ENCODE measurements at places on chromosomes 16 and 17.
A peak's percentile ranks its signal among the peaks of the same experiment; 100 is the strongest.

GRCh38 chr17:29495011-29495410 lies 71.8 kb downstream of the ABHD15 start:
- DNase-seq: no peak

- DNase-seq: no peak
Observed at GRCh38 chr16:53583401-53583800, 80.4 kb upstream of the AKTIP start.

GRCh38 chr16:50830698-50831097 lies 88.8 kb downstream of the CYLD start:
- no peak for DNase-seq

DNA sequence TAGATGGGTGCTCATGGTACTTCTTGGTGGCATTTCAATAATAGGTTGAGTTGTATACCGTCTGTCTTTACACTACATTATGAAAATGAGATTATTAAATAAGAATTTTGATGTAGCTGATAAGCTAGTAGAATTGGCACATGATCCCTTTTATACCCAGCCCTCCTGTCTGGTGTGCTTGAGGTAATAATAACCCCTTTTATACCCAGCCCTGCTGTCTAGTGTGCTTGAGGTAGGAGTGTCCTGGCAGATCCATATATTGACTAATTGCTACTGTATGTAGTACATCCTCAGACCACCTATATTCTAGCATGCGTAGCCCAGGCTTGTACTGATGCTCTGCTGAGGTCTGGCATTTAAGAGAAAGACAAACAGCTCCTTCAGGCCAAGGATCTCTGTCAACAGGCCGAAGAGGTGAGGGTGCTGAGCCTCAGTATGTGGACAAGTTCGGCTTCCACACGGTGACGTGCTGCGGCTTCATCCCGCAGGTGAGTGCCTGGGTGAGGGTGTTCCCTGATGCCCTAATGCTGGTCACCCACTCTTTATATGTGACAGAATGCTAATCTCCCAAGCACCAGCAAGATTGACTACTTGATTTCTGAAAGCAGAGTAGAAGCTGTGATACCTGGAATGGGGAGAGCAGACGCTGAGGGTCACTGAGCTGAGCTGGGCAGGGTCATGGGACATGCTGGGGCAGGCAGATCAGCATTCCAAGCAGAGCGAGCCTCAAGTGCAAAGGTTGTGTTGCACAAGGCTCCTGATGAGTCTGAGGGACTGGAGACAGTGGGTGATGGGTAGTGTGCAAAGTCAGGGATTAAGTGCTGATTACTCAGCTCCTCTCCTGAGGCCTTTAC lies 5.7 kb downstream of the FN3K start:
- DNase-seq: no peak

DNA sequence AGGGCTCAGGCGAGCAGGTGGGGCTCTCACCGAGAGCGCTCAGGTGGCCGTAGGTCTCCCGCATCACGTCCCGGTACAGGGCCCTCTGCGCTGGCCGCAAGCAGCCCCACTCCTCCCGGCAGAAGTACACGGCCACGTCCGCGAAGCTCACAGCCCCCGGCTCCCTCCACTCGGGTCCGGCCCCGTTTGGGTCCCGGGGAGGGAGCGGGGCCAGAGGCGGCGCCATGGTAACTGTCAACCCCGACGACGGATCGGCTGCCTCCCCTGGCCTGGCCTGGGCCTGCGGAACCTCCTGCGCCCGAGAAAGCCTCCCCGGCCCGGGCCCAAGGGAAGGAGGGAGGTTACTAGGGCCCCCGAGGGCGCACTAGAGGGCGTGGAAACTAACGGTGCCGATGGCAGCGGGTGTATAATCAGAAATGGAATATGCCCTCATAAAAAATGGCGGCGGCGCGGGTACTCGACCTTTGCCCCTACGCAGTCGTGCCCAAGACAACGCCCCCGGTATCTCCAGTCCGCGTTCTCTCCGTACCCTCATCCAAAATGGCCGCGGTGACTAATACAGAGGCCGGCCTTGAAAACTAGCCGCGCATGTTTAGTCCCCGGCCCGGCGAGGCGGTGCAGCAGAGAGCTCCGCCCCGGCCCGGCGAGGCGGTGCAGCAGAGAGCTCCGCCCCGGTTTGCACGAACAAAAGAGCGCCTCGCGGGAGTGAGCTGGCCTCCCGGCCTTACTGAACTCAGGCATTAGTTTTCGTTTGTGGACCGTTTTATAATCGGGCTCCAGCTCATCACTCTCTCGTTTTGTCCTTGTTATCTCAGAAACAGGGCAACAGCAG lies at the start of gene ZNF764:
TSS of gene ZNF764 (minus strand) at position 418 of the 832 bp plus-strand sequence. CDS start at position 226, 192 bp downstream.
- DNase-seq: peak; percentile 97

GRCh38 chr17:45234641-45235415 lies 13.1 kb downstream of the FMNL1 start:
- peak; percentile 20 for DNase-seq

DNA sequence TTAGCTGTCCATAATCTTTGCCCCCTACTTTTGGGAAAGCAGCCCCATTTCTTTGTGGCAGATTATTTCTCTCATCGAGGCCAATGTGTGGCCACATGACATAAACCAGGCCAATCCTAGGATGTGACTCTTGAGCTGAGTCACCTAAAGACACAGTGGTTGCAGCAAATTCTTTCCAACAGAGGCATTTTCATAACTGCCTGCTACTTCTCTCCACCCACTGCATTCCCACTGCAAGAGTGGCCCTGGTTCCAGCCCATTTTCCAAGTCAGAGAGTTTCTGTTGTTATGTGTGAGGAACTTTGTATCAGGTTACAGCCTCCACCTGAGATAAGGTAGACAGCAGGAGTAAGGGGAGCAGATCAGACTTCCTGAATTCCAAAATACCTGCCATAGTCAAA lies 195.2 kb downstream of the RGS9 start:
- DNase-seq: no peak

DNA sequence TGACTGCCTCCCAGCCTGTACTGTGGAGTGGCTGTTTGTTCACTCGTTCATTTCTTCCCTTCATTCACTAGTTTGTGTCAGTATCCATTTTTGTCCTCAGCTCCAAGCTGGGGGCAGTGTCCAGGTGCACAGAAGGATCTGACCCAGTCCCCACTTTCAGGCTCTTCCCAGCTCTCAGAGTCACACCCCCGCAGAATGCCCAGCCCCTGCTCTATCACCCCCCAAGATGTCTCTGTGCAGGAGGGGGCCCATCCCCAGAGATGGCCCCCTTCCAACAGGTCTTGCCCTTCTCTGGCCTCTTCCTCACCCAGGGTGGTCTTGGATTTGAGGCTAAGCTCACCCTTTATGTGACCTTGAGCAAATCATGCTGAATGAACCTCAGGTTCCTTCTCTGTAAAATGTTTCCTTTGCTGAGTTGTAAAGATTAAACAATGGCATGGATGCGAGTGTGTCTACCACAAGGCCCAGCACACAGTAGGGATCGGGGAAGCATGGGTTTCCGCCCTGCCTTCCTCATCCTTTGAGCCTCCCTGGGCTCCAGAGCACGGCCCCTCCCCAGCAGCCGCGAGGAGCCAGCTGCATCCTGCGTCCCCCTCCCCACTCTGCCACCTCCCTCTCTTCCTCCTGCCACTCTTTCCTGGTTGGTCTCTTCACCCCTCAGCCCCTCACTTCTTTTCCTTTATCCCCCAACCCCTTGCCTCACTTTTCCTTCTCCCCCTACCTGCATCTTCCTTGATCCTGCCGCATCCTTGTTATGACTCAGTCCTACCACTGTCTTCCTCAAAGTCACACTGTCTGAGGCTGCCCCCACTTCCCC lies 2.8 kb downstream of the FBXL19 start:
- no peak for DNase-seq

- no peak for DNase-seq
Observed at GRCh38 chr16:89330177-89330856, 112.8 kb downstream of the ZNF778 start.

GRCh38 chr17:80917716-80918560 lies 73.7 kb upstream of the CHMP6 start:
- DNase-seq: no peak

GRCh38 chr16:84088695-84089395 lies 27.9 kb downstream of the MBTPS1 start:
- no peak for DNase-seq

DNA sequence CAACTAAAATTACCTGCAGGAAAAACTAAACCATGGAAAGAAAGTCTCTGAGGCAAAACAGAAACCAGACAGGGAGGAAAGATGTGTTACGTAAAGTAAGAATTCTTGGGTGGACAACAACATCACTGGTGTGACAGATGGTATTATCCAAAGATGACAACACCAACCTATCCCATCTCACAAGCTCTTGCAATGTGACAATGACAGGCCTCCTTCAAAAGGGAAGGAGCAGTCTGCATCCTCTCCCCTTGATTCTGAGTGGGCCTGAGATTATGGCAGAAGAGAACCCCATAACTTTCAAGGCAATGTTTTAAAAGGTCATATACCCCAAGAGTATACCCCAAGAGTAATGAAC lies 17.6 kb upstream of the KDM8 start:
- DNase-seq: no peak

DNA sequence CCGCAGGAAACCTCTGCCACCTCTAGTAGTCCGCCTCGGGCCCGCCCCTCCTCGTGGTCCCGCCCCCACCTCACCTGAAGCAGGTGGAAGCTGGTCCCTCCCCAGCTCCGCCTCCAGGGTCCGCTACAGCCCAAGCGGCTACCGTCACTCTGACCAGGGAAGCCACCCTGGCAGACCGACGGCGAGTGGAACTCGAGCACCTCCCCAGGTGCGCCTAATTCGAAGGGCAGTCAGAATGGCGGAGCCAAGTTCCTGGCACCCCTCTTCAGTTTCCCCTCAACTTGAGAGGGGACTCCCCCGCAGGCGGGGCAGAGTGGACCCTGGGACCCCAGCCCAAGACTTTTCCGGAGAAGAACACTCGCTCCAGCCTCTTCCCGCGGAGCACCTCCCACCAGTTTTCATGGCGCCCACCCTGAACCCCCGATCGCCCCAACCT lies 507 bp downstream of the FHOD1 start:
- no peak for DNase-seq

GRCh38 chr16:72961115-72961832 lies 86.7 kb downstream of the ZFHX3 start:
- peak; percentile 6 for DNase-seq

GRCh38 chr17:65154770-65155589 lies 17.8 kb downstream of the RGS9 start:
- DNase-seq: no peak

- DNase-seq: peak; percentile 19
Observed at GRCh38 chr16:8931859-8932258, 31.8 kb downstream of the USP7 start.

GRCh38 chr16:84769416-84769815 lies 50.4 kb upstream of the CRISPLD2 start:
- no peak for DNase-seq

- DNase-seq: no peak
Observed at GRCh38 chr17:72913142-72913682, 179.3 kb downstream of the SLC39A11 start.

DNA sequence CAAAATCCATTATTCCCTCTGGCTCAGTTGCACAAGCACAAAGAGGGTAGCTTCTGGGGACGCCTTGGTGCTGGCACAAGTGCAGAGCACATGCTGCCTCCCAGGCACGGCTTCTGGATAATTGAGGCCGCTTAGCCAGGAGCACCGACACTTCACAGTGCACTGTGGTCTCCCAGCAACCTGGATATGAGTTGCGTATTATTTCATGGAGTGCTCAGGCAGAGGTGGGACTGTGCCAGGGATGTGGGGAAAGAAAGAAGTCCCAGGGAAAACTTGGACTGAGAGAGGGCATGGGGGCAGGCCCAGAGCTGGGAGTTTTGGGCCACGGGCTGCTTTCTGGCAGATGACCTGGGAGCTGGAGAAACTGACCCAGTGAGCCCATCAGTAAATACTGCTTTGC lies 37.5 kb downstream of the MPRIP start:
- no peak for DNase-seq

- DNase-seq: no peak
Observed at GRCh38 chr16:24138024-24138423, 118.1 kb upstream of the CACNG3 start.

- no peak for DNase-seq
Observed at GRCh38 chr17:66602659-66603384, 232.1 kb upstream of the CACNG5 start.

GRCh38 chr17:40372031-40372430 lies 7.5 kb upstream of the GJD3 start:
- no peak for DNase-seq

DNA sequence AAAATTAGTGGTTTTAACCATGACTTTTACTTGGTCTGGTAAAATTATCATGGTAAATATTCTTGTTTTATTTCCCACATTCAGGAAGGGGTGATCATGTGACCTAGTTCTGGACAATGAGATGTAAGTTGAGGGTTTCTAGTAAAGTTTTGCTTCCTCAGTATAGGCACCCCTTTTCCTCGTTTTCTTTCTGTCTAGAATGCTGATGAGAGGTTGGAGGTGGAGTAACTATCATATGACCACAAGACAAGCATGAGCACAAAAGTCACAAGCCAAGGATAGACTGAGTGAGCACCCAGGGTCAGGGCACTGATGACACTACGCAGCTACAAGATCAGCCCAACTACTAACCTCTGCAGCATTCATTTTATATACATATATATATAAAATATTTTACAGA lies 53.9 kb downstream of the MYO1D start:
- DNase-seq: peak; percentile 62

- no peak for DNase-seq
Observed at GRCh38 chr16:7037495-7037894, 295.1 kb upstream of the RBFOX1 start.

DNA sequence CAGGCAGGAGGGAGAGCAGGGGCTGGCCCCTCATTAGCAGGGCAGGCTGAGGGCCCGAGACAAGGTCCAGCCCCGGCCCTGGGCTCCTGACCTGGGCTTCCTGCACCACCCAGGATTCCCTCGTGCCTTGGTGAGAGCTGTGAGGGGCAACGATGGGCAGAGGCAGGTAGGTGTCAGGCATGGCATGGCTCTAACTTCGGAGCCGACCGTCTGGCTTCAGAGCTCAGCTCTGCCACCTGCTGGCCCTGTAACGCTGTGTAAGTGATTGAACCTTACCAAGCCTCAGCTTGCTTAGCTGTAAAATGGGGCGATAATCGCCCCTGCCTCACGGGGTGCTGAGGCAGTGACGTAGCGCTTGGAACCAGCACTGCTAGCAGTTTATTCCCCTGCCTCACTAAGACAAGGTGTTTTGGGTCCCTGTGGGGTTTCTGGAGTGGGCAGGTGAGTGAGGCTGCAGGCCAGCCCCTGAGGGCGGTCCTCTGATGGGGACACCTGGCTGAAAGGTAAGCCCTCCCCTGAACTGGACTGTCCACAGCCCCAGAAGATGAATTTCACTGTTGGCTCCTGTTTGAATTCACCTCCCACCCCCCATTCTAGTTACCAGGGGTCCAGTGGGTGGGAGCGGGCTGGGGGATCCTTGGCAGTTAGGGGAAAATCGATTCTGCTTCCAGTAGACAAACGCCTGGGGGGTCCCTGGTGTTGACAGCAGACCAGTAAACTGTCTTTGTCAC lies 184.8 kb upstream of the GSE1 start:
- peak; percentile 56 for DNase-seq

DNA sequence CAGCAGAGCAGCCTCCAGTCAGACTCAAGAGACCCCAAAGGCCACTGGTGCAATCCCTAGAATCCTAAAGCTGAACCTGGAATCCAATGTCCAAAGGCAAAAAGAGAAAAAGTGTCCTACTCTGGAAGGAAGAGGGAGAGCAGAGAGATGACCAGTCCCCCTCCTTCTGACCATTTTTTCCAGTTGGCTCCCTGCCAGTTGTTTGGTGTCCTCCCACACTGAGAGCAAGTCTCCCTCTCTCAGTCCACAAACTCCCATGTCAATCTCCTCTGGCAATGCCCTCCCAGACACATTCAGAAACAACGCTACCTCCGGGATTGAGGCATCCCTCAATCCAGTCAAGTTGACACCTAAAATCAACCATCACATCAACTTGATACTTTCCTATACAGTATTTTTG lies 4.3 kb upstream of the CLEC19A start:
- DNase-seq: no peak

All from SK-MEL-5 (cell line).